Glomerular endothelial cell (primary cell): ENCODE measurements at places on chromosomes 2 and 18. TPM values are rescaled to one million over a fixed set of nuclear protein-coding genes. Genes with fewer than 3 reads are reported as not detected.

DNA sequence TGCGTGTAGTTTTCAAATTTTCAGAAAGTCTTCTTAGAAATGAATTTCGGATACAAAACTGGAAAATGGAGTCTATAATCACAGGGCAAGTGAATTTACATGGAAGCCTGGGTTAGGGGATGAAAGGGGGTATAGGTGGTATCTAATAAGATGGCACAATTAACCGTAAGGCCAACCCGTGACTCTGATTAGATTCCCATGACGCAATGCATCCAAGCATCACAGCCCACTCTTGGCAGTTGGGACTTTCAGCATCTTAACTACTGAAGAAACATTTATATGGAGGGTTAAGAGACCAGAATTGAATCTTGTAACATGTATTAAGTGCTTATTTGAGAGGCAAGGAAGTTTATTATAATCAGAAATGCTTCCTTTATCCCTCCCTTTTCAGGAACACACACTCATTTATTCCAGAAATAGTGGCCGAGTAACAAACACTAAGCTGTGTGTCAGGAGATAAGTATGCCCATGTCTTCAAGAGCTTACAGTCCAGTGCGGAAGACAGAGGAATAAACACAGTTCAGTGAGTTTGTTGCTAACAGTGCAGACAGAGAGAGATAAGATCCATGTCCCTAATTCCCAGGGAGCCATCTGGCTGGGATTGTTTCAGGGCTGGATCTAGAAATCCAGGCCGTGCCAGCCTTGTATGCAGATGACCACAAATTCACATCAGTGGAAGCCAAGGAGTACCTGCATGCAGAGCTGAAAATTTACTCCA, 151.2 kb downstream of the ANTXR1 start:
- no peak for DNase-seq

- no peak for DNase-seq
These were observed 35.0 kb downstream of the TMEM177 start for GRCh38 chr2:119713819-119714490.

- DNase-seq: no peak
These were observed 261.5 kb upstream of the SIX3 start for GRCh38 chr2:44679990-44680389.

DNA sequence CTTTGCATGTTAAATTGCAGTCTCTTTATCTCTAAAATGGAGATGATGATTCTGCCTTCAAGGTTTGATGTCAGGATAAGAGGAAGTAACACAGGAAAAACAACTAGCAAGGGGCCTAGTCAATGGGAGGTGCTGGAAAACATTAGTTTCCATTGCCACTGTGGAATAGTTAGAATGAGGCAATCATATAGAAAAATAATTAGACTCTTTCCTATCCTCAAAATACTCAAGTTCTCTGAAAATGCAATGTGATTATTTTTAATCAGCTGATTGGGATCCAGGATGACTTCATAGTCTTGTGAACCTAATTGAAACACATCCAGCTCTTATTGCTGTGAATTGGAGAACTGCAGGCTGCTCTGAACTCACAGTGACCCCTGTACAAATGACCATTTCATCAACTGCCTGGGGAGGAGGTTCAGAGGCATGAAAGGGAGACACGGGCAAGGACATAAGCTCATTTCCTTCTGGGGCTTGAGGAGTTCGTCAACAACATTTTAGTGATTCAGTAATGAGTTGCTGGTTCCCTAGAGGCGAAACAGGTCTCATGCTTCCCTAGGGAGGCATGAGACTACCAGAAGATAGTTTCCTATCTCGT, 422.5 kb downstream of the LPIN1 start:
- DNase-seq: peak; percentile 56

GRCh38 chr2:53378791-53379190, 388.8 kb upstream of the CHAC2 start:
- DNase-seq: no peak

- no peak for DNase-seq
These were observed 75.5 kb upstream of the STON1 start for GRCh38 chr2:48454504-48454903.

DNA sequence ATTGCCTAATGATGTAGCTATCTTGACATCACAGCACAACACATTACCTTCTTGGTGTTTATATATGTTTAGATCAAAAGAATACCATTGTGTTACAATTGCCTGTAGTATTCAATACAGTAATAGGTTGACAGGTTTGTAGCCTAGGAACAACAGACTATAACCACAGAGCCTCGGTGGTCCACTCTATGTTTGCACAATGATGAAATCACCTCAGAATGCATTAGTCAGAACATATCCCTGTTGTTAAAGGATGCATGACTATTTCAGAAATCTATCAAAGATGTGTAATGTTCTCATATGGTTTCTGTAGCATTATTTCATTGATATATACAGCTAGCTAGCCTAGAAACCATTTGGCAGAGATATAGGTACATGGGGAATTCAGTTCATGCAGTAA, 8.9 kb downstream of the METTL5 start:
- no peak for DNase-seq

- DNase-seq: no peak
These were observed 94.4 kb downstream of the LYPD6B start for GRCh38 chr2:149132901-149133300.

DNA sequence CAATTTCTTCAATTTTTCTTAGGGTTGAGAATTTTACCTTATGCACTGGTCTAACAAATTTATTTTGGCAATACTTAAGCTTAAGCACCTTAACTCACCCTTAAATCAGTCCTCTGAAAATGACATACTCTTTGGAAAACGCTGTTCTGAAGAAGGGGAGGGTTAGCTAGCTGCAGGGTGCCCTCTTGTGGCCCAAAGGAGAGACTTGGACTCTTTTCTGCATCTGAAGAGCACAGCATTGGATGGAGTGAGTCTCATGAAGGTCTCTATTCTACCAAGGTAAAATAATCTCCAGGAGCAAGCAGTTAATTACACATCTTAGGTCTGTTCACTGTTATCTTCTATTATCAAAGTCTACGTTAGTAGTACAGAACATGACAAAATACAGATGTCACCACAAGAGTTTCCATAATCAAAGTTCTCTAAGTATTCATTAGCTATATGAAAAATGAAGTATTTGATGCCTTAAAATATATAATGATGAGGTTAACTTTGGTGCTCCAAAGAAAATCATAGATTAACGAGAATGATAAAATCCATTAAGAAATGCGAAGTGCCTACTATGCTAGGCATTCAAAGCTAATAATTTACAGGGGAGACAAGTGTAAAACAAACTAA, 24.4 kb downstream of the PUM2 start:
- DNase-seq: no peak

- no peak for DNase-seq
These were observed 21.0 kb upstream of the NRP2 start for GRCh38 chr2:205661281-205661680.

DNA sequence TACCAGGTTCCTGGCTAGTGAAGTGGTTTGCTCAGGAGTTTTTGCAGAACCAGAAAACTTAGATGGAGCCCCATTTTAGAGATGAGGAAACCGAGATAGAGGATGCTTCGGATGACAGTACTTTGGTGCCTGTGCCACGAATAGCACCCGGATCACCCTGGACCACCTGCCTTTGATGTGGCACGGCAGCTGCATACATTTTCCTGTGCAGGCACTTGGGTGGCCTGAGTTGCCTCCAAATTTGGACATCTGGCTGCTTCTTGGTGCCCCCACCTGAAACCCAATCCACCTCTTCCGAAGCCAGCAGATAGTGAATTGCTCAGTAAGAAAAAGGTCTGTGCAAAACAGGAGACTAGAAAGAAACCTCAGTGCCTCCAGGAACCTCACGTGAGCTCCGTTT, 140.6 kb upstream of the ID2 start:
- no peak for DNase-seq

GRCh38 chr2:97936199-97936598, 59.5 kb downstream of the TMEM131 start:
- DNase-seq: no peak

GRCh38 chr2:177169810-177170514, 42.6 kb upstream of the HNRNPA3 start:
- DNase-seq: no peak

- DNase-seq: no peak
These were observed 135.5 kb downstream of the RND3 start for GRCh38 chr2:150351922-150352321.

UGT1A3 gene
- not detected in 2 replicates for total RNA-seq

PREB gene
- 53.2 and 66.4 TPM in 2 replicates for total RNA-seq

GPBAR1 gene
- 0.35 and 0.39 TPM in 2 replicates for total RNA-seq

AFF3 gene
- total RNA-seq: 4.6 and 5.8 TPM in 2 replicates

XDH gene
- total RNA-seq: 0.05 and 0.18 TPM in 2 replicates

GFPT1 gene
- total RNA-seq: 20.4 and 24.9 TPM in 2 replicates
